ENCODE measurements at places on chromosomes 3 and 15.

DNA sequence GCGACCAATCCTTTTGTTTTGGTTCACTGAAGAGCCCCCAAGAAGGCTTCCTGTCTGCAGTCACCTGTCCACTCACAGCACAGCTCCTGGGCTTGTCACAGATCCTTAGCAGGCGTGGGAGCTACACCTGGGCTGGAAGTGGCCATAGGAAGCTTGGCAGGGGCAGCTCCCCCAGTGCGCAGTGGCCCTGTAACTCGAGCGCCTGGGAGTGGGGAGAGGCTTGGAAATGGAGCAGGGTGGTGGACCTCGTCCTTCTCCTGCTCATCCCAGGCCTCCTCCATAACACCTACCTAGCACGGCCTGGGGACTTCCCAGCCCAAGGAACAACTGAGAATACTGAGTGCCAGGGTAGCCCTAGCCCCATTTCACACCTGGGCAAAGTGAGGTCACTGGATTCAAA, 19.3 kb upstream of the TGM5 start:
- DNase-seq: no peak

- no peak for DNase-seq
Measured at GRCh38 chr15:27869697-27870281, 229.3 kb downstream of the OCA2 start.

DNA sequence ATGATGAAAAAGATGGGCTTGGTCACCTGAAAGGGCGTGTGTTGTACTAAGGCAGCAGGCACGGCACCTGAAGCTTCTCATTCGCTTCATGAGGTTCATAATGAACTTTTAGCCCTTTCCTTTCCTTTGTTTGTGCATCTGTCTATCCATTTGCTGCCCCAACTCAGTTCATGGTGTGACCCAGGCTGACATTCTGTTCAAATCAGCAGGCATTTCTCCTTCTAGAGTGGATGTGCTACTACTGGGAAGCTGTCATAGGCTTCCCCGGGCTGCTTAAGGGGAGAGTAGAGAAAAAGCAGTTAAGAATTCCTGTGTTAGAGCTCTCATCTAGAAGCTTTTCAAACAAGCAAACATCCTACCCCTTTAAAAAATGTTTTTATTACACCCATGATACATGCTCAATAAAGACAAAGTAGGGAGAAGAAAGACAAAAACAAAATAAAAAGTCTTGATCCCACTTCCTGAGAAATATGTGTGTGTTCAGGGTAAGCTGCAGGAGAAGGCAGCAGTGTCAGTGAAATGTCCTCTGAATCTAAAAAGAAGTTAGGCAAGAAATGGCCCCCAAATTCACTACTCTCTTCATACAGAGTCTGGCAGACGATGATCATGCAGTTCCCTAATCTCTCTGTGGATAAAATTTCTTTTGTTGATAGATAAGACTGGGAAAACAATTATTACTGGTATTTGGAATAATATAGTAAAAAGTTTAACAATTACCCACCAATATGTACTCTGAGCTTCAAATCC, 136.9 kb upstream of the PFN2 start:
- no peak for DNase-seq

DNA sequence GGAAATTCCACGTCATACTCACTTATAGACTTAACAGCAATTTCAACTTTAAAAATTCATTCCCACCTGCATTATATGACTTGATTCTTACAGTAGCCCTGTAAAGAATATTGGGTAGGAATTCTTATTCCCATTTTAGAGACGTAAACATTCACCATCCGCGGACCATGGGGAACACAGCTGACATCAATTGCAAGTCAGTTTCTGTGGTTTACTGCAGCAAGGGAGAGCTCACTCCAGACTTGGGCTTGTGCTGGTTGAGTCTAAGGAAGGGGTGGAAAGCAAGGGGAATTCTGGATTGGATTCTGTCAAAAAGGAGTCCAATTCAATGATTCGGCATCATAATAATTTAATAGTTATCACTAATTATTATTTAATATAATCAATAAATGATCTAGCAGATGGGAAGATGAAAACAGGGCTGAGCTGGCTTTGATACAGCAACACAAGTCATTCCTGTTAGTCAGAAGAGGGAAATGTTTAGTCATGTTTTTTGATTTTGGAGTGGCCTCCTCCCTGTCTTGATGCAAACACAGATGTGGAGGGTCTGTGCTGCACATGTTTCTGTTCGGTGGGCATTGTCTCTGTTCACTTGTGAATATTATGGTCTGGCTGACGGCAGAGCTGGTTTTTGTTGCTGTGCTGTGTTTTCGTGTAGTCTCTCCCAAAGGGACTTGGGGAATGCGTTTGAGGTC, 9.7 kb downstream of the LIPC start:
- no peak for DNase-seq
